ENCODE measurements at places on chromosomes 3 and 15.

DNA sequence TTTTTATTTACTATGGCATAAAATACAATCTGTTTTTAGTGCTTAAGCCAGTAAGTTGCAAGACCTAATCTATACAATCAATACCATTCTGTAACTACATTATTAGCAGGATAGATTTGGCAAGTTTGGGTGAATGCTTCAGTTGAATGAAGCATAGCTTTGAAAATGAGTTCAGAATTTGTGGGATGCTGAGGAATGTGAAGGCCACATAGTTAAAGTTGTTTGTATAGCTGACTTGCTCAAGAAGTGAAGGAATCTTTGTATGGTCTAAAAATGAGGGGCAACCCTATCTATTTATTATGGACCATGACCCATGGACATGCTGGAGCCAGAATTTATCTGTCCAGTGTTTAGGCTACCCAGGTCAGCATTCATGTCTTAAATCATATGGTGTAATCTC is 58.5 kb downstream of the CRYBG3 start:
- DNase-seq, result no peak

GRCh38 chr3:146274833-146275232 is 23.9 kb upstream of the PLSCR4 start:
- DNase-seq, result no peak

DNA sequence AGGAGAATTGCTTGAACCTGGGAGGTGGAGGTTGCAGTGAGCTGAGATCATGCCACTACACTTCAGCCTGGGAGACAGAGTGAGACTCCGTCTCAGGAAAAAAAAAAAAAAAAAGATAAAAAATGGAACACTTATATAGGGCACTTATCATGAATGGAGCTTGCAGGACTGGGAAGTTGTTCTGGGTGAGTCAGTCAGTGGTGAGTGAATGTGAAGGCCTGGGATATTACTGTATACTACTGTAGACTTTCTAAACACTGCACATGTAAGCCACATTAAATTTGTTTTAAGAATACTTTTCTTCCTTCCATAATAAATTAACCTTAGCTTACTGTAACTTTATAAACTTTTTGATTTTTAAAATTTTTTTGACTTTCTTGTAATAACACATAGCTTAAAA is 59.8 kb downstream of the SFMBT1 start:
- DNase-seq, result no peak

DNA sequence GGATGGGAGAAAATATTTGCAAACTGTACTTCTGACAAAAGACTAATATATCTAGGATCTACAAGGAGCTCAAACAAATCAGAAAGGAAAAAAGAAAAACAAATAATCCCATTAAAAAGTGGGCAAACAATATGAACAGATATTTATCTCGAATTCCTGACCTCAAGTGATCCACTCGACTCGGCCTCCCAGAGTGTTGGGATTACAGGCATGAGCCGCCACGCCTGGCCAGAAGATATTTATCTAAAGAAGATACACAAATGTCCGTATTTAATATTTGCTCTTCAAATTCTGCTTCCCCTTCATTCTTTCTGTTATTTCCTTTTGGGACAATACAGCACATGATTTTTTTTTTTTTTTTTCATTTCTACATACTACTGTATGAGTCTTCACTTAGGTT is 151.7 kb upstream of the GRM7 start:
- DNase-seq, result peak; percentile 11

GRCh38 chr3:39879581-39879980 is 70.2 kb downstream of the MYRIP start:
- no peak for DNase-seq

DNA sequence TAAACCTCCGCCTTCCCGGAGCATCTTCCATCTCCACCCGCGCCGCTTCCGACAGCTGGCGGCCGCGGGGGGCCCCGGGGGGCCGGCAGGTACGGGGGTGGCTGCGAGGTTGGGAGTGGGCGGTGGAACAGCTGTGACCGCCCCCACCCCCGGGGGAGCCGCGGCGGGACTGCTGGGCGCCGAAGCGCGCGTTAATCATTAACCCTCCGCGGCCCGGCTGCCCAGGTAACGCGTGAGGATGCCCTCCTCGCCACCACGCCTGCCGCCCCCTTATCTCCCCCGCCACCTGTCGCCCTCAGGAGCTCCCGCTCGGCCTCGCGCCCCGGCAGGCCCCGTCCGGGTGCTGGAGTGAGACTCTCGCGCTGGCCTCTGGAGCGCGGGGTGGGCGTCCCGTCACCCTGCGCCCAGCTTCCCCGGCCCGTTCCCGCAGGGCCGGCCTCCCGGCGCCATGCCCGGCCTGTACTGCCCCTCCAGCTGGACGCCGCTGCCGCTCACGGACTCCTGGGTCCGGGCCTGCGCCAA is 757 bp downstream of the VWA5B2 start:
- DNase-seq, result no peak

- DNase-seq, result no peak
Observed at GRCh38 chr3:89685731-89686130, 578.3 kb downstream of the EPHA3 start.

GRCh38 chr3:68007621-68008226 is 353.3 kb upstream of the SUCLG2 start:
- DNase-seq, result no peak

GRCh38 chr3:26827169-26827568 is 204.6 kb downstream of the LRRC3B start:
- DNase-seq, result no peak

DNA sequence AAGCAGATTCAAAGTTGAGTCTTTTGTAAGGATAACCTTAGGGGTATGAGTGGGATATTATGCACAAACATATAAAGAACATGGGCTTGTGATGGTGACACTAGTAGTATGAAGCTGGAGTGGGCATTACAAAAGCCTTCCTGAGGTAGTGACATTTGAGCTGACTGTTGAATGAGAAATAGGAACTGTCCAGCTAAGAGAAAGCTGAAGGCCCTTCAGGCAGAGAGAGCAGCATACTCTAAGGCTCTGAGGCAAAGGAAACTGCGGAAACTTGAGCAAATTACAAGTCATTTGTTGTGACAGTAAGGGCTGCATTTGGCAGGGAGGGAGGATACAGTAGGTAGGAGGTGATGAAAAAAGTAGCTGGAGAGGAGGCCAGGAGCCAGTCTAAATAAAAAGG is 190.7 kb upstream of the CD96 start:
- no peak for DNase-seq

DNA sequence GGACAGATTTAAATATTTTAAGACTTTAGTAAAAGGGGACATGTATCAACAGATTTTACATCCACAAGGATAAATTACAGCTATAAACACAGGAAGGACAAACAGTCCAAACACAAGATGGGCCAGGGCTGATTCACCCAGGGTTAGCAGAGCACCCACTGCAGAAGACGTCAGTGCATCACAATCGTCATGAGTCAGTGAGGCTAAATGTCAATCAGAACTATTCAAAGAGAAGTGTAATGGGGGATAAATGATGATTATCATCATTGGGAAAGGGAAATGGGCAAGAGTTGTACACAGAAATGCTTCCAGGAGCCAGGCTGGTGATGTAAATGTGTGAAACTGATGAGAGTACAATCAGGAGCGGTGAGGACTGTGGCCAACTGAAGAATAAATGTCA is 226.8 kb downstream of the PLCL2 start:
- no peak for DNase-seq

GRCh38 chr15:82051664-82052063 is 5.8 kb upstream of the MEX3B start:
- no peak for DNase-seq

DNA sequence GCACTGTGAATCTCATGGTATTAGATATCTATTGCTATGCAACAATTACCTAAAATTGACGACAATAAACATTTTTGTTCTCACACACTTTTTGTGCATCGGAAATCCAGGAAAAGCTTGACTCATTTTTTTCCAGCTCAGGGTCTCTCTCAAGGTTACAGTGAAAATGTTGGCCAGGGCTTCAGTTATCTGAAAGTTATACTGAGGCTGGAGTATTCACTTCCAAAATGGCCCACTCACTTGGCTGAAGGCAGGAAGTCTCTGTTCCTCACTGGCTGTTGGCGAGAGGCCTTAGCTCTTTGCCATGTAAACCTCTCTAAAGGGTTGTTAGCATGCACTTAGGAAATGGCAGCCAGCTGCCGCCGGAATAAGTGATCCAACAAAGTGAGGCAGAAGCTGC is 41.4 kb downstream of the OSTN start:
- DNase-seq, result no peak
